KBM-7 (cell line): ENCODE measurements at places on chromosomes 7 and 10.

GRCh38 chr10:13865758-13866491 lies 279.2 kb downstream of the PRPF18 start:
- no peak for DNase-seq

- DNase-seq, result no peak
Observed at GRCh38 chr10:109324721-109325120, 598.6 kb downstream of the XPNPEP1 start.

DNA sequence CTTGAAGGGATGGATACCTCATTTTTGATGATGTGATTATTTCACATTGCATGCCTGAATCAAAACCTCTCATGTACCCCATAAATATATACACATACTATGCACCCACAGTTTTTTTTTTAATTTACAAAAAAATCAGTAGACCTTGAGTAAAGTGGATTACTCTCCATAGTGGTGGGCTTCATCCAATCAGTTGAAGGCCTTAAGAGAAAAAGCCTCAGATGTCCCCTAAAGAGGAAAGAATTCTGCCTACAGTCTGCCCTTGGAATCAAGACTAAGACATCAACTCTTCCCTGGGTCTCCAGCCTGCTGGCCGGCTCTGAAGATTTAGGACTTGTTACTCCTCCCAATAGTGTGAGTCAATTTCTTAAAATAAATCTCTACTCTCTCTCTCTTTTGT lies 1.1 kb downstream of the AZGP1 start:
- no peak for DNase-seq

GRCh38 chr7:129401228-129401966 lies 32.8 kb upstream of the STRIP2 start:
- DNase-seq, result peak; percentile 83

- DNase-seq, result no peak
Observed at GRCh38 chr7:116988363-116988989, 35.2 kb downstream of the ST7 start.

DNA sequence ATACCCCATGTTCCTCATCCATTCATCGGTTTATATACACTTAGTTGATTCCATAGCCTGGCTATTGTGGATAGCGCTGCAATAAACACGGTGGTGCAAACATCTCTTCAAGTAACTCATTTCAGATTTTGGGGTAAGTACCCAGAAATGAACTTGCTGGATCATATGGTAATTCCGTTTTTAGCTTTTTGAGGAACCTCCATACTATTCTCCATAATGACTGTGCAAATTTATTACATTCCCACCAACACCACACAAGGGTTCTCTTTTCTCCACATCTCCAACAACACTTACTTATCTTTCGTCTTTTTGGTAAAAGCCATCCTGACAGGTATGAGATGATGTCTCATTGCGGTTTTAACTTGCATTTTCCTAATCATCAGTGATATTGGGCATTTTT lies 3.7 kb downstream of the NPFFR1 start:
- DNase-seq, result no peak

DNA sequence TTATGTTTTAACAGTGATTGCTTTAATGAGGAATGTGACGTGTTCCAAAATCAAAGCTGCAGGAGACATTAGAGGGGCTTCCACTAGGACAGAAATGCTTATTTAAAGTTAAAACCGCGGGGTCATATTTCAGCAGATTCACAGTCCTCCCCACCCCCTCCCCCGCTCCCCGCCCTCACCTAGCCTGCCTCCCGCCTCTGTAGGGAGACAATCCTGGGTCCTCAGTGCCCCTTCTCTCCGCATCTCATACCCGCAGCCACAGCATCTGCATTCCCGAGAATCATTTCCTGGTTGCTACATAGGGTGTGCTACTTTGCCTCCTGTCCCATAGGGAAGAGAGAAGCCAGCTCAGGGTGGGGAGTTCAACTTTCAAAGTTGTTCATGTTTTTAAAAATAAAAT lies 3.1 kb upstream of the DRGX start:
- no peak for DNase-seq

GRCh38 chr7:105306298-105306748 lies 82.4 kb downstream of the SRPK2 start:
- DNase-seq, result no peak

DNA sequence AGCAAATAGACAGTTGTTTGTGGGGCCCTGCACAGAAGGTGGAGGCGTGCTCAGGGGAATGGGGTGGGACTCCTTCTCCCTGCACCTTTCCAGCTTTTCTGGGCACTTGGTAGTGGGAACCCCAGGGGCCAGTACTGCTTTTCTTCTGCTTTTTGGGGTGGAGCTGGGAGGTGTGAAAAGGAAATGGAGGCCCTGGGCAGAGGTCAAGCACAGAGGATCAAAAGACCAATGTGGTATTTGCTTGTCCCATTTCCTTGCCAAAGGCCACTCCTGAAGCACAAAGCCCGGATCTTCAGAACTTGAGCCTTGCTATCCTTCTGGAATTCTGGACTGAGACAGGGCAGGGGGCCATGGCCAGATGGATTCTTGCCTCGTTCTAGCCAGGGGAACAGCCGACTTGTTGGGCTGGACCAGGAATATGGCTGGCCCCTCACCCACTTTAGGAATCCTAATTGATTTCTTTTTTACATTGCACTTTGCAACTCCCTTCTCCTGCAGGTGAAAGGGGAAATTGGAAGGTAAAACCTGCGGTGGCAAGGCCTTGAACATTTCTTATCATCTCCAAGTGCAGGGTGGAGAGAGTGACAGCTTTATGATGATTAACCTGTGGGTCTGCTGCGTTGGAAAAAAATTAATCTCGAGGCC lies 26.5 kb downstream of the ADRA2A start:
- no peak for DNase-seq

DNA sequence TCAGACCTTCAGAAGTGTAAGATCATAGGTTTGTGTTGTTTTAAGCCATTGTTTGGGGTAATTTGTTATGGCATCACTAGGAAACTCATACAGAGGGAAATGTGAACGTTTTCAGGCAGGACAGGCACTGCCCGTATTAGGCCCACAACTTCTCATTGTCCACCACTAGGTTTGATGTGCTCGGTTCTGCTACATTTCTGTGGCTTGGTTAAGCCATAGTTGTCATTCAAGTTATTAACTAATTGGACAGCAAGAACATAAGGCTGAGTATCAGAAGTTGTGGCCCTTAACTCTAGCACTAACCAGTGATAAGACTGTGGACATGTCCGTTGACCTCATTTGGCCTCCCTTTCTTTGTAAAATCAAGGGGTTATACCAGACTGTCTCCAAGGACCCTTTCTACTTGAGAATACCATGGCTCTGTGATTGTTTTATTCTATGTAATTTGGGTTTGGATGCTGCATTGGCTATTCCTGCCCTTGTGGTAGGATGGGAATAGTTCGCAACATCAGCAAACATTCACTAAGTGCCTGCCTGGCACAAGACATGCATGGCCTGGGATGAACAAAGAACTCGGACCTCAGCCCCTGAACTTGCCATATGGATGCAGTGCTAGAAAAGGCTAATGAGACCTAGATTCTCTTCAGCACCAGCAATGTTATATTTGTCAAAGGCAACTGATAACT lies 85.7 kb downstream of the CCDC71L start:
- no peak for DNase-seq

DNA sequence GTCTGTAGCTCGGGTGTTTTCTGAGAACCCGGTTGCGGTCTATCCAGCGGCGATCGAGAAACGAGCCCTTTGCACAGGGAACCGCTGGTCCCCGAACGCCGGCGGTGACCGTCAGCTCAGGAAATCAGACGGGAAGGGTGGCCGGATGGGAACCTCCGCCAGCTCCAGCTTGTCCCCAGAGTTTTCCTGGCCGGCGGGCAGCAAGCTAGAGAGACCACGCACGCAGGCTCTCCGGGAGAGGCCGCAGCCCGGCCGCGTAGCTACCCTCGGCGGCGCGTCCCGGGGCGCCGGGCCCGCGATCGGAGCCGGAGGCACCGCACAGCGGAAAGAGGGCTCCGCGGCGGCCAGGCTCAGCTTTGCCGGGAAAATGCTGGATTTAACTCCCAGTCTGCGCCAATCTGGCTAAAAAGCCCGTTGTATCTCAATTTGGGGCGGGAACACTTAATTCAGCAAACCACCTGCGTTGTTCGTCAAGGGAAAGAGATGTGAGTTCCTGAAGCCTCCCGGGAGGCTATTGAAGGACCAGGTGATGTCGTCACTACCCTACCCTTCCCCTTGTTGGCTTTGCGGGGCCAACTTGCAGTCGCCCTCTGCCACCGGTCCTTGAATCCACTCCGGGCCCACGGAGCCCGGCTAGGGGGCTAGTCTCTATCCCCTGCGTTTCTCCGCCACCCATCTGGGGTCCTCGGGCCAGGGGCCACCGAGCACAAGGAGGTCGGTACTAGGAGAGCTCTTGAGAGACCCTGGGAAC lies 859 bp upstream of the CH25H start:
- peak; percentile 33 for DNase-seq

GRCh38 chr7:155861480-155861868 lies 49.2 kb upstream of the SHH start:
- no peak for DNase-seq

DNA sequence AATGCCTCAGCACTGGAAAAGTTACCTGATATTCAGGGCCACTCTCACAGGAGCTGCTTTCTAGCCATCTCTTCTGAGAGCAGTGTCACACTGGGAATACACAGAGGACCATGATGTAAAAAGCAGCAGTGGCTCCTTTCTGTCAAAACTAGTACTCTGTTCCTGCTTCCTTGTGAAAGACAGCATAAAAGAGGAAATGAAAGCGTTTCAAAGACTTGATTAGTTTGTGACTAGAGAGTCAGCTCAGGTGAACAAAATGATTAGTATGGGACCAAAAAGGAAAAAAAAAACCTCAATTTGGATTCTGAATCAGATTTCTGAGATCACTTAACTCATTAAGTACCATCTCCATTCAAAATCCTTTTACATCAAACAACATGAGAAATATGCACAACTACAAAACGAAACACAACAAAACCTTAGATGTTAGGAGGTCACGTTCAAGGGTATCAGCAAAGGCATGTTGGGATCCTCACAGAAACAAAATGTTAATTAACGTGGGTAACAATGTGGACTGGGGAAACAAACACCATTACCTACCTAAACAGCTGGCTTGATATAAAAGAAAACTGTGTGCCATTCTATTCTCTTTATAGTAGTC lies 103.7 kb downstream of the MACC1 start:
- DNase-seq, result peak; percentile 14

GRCh38 chr7:30427296-30428070 lies 51.1 kb downstream of the NOD1 start:
- DNase-seq, result no peak

- DNase-seq, result no peak
Observed at GRCh38 chr7:1466524-1467271, 7.4 kb upstream of the MICALL2 start.

- no peak for DNase-seq
Observed at GRCh38 chr10:124325633-124325914, 93.1 kb downstream of the OAT start.

DNA sequence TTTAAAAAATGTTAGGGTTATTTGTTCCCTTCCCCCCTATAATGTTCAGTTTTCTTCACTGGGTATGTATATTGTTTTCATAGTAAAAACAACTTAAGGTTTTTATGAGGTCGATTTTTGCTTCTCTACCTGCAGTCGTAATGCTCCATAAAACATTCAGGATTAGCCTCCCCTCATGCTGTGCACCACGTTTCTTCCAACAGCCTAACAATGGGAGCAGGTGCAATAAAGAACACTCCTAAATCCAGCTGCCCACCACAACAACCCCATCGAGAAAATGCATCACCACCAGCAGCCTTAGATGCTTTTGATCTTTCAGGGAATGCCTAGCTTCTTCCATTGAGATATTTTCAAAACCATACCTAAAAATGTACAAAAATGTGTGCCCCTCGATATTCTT lies 111.1 kb downstream of the ADAM12 start:
- no peak for DNase-seq

DNA sequence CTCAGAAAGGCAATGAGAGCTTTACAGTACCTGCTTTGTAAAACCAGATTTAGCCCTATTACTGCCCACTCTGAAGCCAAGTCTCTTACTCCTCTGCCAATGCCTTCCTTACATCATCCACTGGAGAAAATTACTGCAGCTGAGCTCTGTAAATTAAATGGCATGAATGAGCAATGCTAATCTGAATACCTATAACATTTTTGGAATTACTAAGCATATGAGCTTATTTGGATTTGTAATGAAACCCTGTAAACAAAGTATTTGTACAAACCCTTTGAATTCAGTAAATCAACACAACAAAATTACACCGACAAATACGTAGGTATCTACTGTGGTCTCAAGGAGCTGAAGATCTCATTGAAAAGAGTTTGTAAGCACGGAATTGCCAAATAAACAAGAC lies 12.1 kb upstream of the CCNY start:
- DNase-seq, result no peak

- peak; percentile 98 for DNase-seq
Observed at GRCh38 chr10:78302989-78303854, 269.6 kb downstream of the RPS24 start.

DNA sequence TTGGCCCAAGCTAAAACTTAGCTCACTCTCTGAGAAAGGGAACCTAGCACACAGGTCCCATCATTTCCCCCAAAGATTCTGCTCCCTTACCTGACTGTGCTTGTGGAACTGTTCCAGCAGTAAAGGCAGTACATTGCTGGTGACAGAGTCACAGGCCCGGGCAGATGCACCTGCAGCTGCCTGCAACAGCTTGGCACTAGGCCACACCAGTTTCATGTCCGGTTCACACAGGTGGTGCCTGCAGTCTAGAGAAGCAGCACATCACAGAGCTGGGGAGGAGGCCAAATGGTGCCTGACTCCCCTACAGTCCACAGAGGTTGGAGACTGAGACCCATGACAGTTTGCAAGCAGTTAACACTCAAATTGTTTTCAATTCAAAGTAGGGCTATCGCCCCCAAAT lies 22.2 kb downstream of the ZDHHC16 start:
- DNase-seq, result no peak

DNA sequence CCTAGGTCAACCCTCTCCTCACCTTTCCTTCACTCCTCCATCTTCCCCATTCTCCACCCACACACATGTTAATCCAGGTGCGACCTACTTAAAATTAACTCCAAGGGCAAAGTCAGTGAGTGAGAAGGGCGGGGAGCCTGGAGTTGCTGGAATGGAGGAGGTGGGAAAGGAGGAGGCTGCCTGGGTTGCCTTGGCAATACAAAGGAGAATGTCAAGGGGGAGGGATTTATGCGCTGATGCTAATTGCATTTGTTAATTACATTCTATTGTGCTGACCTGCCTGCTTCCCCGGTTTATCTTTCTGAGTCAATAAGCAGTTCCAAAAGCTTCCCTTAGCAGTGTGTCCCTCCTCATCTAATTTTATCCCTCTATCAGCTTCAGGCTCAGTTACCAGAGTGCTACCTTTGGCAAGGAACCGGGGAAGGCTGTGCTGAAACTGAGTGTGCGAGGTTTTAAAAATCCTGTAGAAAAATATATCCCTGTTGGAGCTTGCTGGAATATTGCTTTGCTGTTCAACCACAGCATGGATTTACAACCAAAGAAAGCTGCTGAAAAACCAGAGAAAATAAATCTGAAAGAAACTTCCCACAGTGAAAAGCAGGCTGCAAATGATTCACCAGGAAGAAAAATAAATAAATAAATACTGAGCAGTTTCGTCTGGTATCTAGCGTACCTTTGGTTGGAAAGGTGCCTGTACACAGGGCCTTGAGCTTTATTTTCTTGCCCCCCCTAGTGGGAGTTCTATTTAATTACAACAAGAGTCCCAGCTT lies 113.2 kb upstream of the DGKB start:
- DNase-seq, result peak; percentile 57

- peak; percentile 33 for DNase-seq
Observed at GRCh38 chr10:50431133-50431532, 179.8 kb upstream of the ASAH2 start.

GRCh38 chr7:41117431-41117830 lies 585.5 kb downstream of the INHBA start:
- DNase-seq, result no peak
